ENCODE measurements at places on chromosomes 16 and 17. TPM values are rescaled to one million over a fixed set of nuclear protein-coding genes. Genes with fewer than 3 reads are reported as not detected.
A peak's percentile ranks its signal among the peaks of the same experiment; 100 is the strongest.

Gene TVP23A
- 0.98 TPM for total RNA-seq

Gene IRX5
- 11.0 TPM for total RNA-seq

Gene C16orf89
- 4.4 TPM for total RNA-seq

Gene EVPL
- 115 TPM for total RNA-seq

Gene COG4
- total RNA-seq = 39.3 TPM

Gene SEPTIN12
- total RNA-seq = not detected

Gene SP2
- total RNA-seq = 11.3 TPM

Gene ACSM2A
- not detected for total RNA-seq

Gene KCNAB3
- total RNA-seq = 2.7 TPM

Gene KCNH6
- total RNA-seq = not detected

GRCh38 chr17:68385490-68386215, 71.6 kb downstream of the WIPI1 start:
- peak; percentile 80 for DNase-seq

GRCh38 chr17:80836971-80837481, 154.6 kb upstream of the CHMP6 start:
- DNase-seq = no peak

GRCh38 chr16:57562669-57563486, 20.4 kb downstream of the ADGRG5 start:
- no peak for DNase-seq

- DNase-seq = no peak
Observed at GRCh38 chr17:14351493-14351892, 50.6 kb downstream of the HS3ST3B1 start.

GRCh38 chr16:66940236-66940635, 4.9 kb downstream of the CES2 start:
- DNase-seq = no peak

- DNase-seq = no peak
Observed at GRCh38 chr17:44623070-44623725, 33.1 kb upstream of the MEIOC start.

GRCh38 chr17:4724650-4725049, 6.6 kb upstream of the MED11 start:
- no peak for DNase-seq

DNA sequence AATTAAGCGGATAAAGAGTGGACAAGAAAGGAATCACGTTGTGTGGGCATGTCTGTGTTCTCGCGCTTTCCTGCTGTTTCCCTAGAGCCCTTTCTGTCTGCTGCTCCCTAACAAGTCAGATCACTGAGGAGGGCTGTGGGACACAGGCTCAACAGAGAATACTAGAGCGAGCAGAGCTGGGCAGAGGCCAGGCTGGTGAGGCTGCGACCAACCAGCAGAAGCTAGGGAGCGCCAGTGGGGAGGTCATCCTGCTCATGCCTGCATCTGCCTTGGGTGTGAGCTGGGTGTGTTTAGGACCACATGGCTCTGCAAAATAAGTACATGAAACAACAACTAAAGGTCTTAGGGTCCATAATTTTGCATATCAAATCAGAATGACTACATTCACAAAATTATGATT, 11.5 kb upstream of the FOXJ1 start:
- no peak for DNase-seq

GRCh38 chr17:76237859-76238313, 2.4 kb downstream of the RNF157 start:
- no peak for DNase-seq

DNA sequence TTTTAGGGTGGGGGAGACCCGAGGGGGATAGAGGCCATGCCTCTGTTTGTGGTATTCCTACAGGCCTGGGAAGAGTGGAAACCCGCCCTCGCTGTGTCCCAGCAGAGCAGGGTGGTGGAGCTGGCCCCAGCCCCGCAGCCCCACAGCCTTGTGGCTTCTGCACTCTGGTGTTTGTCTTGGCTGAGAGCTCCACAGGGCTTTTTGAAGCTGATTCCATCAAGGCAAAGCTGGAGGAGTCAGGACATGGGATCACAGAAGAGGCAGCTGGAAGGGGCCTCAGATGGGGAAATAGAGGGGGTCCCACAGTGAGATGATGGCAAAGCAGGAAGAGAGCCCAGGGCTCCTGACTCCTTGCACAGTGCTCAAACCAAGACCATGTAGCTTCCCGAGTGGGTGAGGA, 5.0 kb upstream of the WFIKKN2 start:
- no peak for DNase-seq

GRCh38 chr16:58615280-58615679, 14.3 kb downstream of the CNOT1 start:
- DNase-seq = no peak

DNA sequence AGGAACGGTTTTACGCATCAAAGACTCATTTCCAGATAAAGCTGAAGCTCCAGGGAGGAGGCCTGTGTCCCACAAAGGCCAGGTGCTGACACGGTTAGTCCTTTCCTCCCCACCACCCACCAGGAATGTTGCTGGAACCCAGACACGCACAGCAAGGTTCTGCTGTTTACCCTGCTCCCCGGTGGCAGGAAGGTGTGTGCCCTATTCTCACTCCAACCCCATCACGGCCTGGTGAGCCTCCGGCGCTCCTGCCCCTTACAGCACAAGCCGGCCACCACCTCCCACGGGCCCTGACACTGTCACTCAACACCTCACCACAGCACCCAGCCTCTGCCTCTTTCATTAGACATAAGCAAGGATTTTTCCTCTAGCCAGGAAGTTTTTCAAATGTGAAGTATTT, 47.8 kb downstream of the ANKRD11 start:
- DNase-seq = no peak

- no peak for DNase-seq
Observed at GRCh38 chr17:19238167-19238505, 970 bp downstream of the EPN2 start.

DNA sequence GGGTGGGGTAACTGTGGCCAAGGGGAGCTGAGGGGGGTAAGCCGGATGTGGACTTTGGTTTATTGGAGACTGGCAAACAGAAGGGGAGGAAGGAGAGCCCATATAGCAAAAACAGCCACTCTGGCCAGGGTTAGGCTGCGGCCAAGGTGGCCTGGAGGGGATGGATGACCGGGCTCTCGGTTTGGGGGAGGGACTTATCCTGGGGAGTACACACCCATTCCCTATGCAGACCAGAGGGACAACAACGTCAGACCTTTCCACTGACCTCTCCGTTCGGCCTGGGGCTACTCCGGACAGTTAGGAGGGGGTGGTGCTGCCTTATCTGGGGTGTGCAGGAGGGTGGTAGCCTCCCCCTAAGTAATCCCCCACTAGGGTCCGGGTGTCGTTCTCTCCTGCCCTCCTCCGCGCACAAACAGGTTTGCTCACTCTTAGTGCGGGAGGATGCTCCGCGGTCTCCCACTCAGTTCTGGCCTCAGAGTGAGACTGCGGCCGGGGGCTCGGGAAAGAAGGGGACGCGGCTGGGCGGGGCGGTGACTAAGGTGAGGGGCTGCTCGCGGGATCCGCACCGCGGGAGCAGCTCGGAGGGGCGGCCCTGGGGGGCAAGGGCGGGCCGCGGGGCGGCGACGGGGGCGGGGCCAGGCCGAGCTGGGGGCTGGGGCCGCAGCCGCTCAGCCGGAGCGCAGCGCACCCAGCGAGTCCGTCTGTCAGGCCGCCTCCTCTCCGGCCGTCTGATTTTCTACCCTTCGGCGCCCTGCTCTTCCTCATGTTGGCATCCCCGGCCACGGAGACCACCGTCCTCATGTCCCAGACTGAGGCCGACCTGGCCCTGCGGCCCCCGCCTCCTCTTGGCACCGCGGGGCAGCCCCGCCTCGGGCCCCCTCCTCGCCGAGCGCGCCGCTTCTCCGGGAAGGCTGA, at the start of gene WNK4:
WNK4 (plus strand) TSS at position 675 of the 915 bp plus-strand sequence; CDS start at position 764, 89 bp downstream.
- no peak for DNase-seq

DNA sequence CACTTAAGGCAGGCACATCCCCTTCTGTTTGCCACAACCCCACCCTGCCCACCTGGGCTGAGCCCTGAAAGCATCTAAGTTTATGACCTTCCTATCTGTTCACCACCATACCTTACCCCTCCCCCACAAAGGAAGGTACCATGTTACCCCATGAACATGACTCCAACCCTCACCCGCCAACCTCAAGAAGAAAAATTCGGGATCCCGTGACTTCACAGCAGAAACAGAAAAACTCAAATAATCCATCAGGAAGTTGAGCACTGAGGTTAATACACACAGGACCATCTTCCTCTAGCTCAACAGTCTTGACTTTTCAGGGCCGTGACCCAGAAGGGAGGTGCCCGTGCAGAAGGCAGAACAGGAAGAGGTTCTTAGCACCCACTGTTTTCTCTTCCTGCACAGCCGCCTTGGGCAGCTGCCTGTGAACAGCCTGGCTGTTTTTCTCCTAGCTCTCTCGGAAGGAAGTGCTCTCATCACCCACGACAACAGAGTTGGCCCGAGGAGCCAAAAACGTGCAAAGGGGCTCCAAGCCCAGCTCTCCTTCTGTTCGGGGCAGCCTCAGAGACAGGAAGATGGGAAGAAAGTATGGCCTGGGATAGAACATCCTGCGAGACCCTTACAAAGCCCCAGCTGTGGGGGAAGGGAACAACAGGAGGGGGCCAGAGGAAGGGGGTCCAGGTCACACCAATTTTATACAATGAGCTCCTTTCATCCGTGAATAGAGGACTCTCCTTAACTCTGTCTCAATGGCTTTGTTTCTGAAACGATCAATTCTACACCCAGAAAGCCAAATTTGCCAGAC, 101.1 kb downstream of the XYLT1 start:
- DNase-seq = no peak

DNA sequence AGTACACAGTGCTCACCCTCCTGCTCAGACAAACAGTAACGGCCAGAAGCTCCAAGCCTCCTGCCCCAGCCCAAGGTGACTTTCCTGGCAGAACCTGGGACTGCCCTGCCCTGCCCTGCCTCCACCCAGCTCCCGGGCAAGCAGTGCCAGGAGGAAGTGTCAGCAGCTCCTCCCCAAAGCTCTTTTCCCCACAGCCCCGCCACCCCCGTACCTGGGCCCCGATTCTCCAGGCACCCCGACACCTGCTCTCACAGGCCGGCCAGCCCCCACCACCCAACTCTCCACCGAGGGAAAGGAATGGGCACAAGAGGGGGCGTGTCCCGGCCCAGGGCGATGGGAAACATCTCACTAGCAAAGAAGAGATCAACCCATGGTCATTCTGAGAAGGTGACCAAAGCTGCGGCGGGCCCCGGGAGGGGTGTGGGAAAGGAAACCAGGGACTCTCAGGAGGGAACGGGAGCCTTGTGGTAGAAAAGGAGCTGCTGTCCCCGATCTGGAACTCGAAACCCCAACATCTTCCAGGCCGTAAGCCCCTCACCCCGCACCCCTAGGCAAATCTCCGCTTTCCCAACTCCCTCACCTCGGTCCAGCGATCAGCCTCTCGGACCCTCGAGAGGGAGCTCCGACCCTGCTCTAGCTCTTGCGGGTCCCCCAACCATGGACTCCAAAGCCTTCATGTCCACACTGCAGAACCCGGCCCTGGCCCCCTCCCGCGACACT, 1.2 kb downstream of the BCAR1 start:
- no peak for DNase-seq

GRCh38 chr17:78532922-78533640, 44.1 kb downstream of the DNAH17 start:
- no peak for DNase-seq

DNA sequence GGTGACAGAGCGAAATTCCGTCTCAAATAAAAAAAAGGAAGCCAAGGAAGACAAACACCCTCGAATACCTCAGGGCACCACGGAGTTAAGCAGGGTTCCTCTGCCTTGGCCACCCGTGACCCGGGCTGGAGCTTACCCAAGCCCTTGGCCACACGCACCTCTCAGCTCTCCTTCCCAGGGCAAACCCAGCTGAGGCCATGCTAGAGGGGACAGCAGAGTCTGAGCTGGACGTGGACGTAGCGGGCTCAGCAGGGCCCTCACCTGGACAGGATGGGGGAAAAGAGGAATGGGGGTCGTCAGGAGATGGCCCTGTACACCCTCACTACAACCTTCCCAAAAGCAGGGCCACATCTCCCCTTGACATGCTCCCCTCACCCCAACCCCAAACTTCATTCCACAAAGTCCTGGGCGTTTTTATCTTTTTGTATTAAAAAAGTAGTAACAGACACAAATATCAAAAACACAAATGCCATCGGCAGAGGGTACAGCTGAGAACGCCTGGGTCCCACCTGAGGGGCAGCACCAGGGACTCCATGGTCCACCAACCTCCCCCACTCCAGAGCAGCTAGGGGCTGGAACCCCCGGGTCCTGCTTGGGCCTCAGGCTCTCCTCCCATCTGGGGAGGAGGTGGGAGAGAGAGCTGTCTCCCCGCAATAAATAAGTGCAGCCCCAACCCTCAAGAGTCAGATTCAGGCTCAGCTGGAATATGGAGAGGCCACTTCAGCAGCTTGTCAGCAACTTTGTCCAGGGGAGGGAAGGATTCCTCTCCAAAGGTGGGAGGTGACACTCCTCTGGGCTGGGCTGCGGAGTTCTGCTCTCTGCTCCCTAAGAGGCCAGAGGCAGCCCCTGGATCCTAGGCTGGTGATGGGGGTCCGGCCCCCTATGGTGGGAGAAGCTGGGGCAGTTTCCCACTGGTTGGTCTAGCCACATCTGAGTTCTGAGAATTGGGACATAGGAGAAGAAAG, 11.9 kb downstream of the PER1 start:
- no peak for DNase-seq

DNA sequence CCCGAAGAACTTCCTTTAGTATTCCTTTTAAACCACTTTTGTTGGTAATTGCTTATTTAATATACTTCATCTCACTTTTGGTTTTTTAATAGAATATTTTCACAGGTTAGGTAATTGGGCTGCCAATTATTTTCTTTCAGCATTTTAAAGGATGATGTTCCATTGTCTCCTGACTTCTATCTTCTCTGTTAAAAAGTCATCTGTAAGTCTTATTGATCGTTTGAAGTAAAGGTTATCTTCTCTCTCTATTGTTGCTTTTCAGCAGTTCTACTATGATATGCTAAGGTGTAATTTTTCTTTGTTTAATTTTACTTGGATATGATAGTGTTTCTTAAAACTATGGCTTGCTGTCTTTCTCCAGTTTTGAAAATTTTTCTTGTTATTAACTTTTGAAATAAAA, 307.5 kb downstream of the MAP2K4 start:
- no peak for DNase-seq

DNA sequence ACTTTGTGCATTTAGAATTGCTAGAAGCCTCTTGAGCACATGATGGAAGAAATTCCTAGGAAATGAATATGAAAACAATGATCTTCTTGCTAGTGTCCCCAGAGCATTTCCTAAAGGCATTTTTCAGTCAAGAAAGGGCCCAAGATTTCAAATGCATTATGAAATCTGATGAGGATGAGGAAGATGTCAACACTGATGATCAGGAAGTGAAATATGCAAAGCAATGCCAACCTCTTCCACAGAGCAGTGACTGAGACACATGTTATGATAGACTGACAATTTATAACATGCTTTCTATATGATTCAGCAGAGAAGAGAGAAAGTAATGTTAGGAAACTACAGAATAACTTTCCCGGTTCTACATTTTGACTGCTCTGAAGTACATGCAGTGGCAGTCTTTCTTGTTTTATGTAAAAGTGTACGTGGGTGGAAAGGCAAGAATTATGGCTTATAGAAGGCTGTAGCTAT, 859.1 kb upstream of the GOT2 start:
- DNase-seq = no peak

GRCh38 chr16:60748366-60748765, 1287.9 kb downstream of the CDH8 start:
- no peak for DNase-seq
